Skin of body (tissue), 3 donors: ENCODE measurements at places on chromosomes 13 and 19.

DNA sequence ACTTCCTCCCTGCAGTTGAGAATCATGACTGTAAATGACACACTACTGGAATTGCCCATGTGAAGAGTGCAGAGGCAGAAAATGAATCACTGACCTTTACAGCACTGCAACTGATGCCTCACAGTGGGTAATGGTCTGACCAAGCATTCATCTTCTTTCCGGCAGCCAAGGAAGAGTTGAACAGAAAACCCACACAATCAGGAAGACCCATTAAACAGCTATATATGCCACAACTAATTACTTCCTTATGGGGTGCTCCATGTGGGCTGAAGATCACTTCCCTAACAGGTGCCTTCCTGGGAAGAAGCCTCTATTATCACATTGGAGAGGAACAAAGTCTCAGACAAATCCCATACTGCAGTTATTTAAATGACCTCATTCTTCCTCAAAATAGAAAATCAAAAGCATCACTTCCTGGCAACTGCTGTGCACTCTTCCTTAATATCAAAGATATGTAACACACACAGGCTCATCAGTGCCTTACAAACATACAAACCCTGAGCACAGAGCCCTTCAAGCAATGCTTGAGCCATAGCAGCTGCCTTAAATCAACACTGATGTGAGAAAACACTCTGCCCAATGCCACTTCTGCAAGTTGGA, 45.8 kb downstream of the RUBCNL start:
- DNase-seq: peak; percentile 24

DNA sequence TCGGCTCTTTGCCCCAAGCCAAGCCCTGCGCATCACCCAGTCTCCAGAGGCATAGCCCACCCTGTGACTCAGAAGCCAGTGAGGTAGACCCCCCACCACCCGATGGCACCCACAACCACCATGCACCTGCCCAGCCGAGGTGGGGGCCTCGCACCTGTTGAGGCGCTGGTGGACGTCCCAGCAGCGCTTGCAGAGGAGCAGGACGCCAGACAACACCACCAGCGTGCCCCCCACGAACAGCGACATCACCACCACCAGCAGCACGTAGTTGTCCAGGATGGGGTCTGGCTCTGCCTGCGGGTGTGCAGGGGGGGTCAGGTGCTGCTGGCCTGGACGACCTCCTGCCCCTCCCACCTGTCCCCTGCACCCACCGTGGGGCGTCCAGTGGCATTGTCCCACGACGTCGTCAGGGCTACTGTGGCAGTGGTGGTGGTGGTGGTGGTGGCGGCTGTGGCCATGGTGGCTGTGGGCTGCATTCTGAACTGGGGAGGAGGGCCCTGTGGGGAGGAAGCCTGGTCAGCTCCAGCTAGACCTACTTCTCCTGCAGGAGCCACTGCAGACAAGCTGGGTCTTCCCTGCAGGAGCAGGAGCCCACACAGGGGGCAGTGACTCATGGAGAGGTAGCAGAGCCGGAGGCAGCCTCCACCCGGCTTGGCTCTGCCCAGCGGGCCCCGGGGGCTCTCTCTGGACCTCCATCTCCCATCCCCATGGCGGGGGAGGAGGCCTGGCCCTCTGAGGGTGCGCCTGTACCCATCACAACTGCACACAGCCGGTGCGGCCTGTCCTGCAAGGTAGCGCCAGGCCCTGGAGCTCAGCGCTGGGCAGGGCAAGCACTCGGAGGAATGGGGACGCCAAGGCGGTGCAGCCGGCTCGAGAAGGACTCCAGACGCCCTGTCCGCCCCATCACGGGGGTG, 1.9 kb downstream of the CBARP start:
- no peak for DNase-seq

GRCh38 chr19:33302974-33303790, 848 bp upstream of the CEBPA start:
- peak; percentile 52 for DNase-seq

GRCh38 chr19:10404888-10405820, 1.8 kb upstream of the CDC37 start:
- DNase-seq: no peak

DNA sequence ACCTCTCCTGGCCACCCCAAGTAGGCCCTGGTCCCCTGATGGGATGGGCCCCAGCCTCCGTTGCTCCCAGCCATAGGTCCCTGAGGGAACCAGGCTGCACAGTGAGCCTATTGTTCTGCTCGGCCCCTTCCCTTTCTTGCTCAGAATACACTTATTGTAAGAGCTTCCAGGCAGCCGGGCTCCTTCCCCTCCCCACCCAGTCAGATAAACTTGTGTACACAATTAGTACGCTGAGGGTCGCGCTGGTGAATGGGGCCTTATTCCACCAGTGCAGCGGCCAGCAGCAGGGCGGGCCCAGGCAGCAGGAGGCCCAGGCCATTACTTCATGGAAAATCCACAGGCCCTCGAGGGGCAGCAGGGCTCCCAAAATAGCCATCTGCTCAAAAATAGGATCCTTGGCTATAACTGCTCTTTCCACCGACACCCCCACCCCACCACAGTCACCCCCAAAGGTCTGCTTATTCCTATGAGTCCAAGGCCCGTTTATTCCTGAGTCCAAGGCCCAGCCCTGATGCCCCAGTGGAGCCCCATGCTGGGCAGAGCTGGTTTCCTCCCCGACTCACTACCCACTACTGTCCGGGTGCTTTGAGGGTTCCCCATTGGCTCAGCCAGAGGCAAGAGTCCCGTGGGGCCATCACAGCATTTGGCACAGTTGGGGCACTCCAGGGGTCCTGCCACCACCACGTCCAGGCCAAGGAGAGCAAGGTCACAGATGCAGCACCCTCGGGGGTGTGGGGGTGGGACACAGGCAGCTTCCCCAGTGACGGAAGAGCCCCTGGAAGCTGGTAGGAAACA, 22.1 kb downstream of the CAPN12 start:
- DNase-seq: peak; percentile 86

GRCh38 chr13:111176421-111176820, 61.3 kb downstream of the ARHGEF7 start:
- no peak for DNase-seq

GRCh38 chr19:44810234-44811121, 1.6 kb downstream of the BCAM start:
- no peak for DNase-seq

DNA sequence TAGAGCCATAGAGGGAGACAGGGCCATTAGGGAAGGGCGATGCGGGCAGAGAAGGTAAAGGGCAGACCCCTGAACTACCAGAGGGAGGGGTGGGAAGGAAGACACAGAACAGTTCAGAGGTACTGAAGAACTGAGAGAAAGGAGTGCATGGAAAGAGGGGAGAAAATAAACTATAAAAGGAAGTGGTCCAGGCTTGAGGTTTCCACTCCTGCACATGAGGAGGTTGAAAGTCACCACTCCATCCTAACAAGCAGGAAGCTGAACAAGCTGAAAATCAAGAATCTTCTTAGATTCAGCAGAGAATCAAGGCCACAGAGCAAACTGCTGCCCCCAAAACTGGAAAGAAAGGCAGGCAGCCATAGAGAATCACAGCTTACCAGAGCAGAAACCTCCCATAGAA, 45.1 kb downstream of the MIPEP start:
- DNase-seq: no peak

GRCh38 chr13:113059891-113060290, 45.7 kb upstream of the F7 start:
- DNase-seq: no peak

DNA sequence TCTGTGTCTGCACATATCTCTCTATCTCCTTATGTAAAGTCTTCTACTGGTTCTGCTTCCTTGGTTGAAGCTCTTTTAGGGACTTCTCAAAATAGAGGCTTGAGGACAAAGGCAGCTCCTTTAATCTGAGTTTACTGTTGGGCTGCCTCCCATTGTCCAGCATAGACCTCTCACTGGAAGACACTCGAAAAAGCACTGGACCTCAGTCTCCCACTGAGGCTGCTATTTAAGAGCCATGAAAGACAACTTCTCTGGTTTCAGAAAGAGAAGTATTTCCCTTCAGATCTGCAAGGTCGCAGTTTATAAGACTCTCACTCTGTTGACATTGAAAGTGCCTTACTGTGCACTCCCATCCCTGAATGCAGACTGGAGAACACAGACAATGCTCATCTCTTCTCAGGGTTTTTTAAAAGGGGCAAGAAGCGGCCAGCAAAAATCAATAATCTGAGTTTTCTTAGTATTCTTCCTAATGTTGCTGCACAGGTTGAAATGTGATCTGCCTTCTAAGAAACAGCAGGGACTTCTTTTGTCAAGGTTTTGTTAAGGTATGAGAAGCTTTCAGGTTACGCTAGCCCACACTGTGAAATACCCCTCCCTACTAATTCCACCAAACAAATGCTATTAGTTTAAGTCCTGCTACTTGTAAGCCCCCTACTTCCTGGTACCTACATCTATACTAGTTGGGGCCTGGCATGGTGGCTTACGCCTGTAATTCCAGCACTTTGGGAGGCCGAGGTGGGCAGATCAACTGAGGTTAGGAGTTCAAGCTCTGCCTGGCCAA, 450.0 kb upstream of the SLC10A2 start:
- no peak for DNase-seq

DNA sequence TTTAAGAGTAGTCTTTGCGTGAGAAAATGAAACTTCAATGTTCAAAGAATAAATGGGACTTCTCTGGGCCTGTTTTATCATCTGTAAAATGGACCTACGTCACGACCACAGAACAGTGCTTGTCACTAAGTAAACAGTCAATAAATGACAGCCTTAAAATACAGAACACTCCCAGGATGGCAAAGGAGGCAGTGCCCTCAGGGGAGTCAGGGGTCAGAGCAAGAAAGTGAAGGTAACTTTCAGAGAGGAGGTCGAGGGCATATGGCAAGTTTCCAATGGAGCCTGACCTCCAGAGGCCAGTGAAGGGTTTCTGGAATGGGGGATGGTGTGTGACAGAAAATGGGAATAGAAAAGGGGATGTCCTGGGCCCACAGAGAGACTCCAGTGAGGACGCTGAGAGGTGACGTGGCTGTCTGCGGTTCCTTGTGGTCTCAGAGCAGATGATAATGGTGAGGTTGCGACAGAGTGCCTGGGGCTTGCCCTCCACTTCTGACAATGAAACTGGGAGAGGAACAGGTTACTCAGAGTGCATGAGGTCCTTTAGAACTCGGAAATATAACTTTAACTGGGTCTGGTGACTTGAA, 91.8 kb downstream of the UBL3 start:
- DNase-seq: no peak

DNA sequence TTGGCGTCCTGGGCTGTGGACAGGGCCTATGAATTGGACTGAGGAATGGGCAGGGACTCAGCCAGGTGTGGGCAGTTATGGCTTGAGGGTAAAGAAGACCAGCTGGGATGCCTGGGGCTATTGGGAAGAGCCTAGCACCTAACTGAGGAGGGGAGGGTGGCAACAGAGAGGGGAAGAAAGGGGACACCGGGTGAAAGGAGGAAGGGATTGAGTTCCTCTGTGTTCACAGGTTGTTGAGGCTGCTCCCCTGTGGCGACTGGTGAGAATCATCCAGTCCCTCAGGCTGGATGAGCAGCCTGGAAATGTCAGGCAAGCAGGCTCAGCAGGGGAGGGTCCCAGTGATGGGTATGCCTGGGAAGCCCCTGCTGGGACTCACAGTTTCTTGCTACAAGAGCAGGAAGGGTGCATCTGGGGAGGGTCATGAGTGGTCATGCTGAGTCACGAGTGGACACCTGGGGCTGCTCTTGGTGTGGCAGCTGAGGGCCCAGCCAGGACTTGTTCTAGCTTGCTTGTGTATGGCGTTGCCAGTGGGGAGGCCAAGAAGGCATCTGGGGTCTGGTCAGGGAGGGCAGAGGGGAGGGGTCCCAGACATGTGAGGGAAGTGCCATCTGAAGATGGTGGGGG, 1.4 kb downstream of the ZNF324 start:
- DNase-seq: no peak
